NCI-H748 treated with DMSO at 0.1 percent for 48 hours (cell line): ENCODE measurements at places on chromosomes 7 and 10.
A peak's percentile ranks its signal among the peaks of the same experiment; 100 is the strongest.

DNA sequence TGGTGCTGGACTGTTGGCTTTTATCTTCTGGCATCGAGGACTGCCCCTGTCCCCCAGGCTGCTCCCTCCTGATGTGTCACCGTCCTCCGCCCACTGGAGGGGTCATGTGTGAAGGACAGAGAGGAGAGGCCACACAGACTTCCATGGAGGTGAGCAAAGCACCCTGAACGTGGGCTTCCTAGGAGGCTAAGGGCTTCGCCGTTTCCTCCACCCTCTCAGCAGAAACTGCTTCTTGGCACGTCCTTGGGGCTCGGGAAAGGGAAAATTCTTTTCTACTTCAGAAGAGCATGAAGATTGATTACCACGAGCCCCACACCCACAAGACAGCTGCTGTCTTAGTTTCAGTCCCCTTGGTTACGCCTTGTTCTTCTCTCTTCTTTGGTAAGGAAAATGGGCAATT lies 218.2 kb downstream of the CCDC3 start:
- DNase-seq: no peak

DNA sequence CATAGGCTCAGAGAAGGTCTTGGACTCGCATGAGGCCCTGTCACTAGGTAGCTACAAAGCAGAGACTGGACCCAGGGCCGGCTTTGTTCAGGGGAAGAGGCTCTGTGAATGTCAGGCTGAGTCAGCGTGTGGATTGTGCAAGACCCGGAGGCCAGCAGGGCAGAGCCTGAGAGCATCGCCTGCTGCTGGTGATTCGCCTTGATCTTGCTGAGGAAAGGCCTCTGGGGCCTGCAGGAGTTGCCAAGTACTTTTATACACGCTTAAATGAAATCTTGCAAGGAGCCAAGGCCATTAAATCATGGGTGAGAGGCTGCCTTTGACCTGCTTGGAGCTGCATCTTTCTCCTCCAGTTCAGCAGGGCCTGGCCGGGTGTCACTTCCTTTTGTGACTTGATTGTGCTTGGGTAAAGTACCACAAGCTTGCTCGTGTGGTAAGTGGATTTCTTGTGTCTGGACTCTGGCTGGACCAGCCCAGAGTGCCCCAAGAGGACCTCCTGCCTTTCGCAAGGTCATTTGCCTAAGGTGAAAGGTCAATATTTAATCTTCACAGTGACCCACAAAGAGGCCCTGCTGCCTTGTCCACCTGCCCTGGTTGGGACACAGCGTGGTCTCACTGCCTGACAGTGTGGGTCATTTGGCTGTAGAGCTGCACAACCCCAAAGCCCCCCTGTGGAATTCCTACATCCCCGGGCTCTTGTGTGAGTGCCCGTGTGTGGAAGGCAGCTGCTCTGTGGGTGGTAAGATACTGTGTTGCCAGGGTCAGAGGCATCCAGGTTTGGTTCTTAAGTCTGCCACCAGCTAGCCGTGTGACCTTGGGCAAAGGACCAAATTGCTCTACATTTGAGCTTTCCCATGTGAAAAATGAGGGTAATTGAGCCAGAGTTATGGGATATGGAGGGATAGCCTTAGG lies 38.6 kb upstream of the SH2D4B start:
- no peak for DNase-seq

DNA sequence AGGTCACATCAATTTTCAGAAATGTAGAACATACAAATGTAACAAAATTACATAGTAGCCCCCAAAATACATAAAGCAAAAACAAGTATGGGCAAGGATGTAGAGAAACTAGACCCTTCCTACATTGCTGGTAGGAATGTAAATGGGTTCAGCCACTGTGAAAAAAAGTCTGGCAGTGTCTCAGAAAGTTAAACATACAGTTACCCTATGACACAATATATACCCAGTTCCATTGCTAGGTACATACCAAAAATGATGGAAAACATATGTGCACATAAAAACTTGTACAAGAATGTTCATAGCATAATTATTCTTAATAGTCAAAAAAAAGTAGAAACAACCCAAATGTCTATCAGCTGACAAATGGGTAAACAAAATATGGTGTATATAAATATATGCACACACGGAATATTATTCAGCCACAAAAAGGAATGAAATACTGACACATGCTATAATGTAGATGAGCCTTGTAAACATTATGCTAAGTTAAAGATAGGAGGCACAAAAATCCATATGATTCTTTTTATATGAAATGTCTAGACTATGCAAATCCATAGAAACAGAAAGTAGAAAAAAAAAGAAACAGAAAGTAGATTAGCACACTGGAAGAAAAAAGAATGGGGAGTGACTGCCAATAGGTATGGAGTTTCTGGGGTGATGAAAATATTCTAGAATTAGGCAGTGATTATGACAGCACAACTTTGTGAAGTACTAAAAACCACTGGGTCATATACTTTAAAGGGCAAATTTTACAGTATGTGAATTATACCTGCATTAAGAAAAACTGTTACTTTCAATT lies 13.5 kb downstream of the HERPUD2 start:
- DNase-seq: no peak

- no peak for DNase-seq
Measured at GRCh38 chr10:75035975-75036708, 75.3 kb upstream of the SAMD8 start.

GRCh38 chr7:107045195-107045960 lies 873 bp downstream of the PRKAR2B start:
- DNase-seq: peak; percentile 7

- no peak for DNase-seq
Measured at GRCh38 chr10:48926764-48927540, 12.7 kb downstream of the LRRC18 start.

DNA sequence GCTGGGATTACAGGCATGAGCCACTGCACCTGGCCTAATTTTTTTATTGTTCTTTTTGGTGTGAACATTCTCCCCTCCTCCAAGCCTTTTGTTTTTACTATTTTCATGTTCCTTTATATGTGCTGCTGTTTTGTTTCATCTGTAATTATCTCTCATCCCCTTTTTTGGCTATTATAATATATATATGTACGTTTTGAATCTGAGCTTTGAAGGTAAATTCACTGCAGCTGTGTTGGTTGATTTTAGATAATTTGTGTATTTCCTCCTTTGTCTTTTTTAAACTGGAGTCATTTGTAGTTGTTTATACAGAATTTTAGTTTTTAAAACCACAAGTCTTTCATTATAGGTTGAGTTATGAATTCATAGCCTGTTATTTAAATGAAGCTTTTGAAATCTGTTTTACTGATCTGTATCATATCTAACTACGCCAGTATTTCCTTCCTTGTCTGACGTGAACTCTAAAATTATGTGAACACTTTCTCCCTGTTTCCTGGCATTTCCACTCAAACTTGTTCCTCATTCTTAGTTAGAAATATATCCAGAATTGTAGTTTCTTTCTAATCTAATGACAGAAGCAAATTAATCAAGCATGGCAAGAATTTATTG lies 54.9 kb downstream of the PTEN start:
- no peak for DNase-seq

DNA sequence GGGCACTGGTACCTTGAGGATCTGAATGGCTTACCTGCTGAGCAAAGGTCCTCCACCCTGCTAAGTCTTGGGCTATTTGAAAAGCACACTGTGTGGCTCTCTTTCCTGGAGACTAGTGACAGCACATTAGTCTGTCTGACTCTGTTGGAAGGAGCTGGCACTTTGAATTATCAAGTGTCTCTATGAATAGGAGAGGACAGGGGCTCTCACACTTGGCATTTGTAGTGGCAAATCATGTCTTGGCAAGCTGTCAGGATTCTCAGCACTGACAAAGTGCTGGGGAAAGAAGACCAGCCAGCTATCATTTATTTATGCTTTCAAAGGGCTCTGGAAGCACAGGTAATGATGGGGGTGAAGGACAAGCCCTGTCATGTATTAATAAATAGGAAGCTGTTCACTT lies 62.8 kb downstream of the MTPN start:
- DNase-seq: no peak

- no peak for DNase-seq
Measured at GRCh38 chr10:96935810-96936209, 103.7 kb downstream of the LCOR start.

- peak; percentile 14 for DNase-seq
Measured at GRCh38 chr10:102918817-102919245, 737 bp downstream of the CNNM2 start.

DNA sequence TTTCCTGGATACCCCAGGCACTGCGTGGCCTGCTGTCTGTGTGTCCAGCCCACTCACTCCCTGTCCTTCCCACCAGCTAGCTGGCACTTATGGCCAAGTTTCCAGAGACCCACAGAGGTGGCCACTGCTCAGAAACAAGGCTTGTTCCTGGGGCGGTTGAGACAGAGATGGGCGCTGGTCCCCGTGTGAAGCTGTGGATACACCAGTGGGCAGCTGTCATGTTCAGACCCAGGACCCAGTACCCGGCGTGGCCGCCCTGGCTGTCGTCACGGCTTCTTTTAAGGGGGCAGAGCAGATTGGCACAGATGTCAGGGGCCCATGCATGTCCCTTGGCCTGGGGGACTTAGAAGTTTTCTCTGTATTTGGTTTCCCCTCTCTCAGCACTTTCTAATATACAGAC lies 36.3 kb downstream of the FOXL3 start:
- no peak for DNase-seq

DNA sequence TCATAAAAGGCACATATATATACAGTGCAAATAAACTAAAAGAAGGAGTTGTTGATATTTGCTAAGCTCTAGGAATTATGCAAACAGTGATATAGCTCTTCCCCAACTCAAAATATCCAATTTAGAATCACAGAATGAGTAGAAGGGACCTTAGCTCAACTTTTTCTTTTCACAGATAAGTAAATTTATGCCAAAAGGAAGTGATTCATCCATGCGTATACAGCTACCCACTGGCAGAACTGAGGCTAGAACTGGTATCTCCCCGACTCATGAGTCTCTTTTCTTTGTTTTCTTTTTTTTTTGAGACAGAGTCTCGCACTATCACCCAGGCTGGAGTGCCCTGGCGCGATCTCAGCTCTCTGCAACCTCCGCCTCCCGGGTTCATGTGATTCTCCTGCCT lies 54.2 kb upstream of the SVIL start:
- DNase-seq: no peak

DNA sequence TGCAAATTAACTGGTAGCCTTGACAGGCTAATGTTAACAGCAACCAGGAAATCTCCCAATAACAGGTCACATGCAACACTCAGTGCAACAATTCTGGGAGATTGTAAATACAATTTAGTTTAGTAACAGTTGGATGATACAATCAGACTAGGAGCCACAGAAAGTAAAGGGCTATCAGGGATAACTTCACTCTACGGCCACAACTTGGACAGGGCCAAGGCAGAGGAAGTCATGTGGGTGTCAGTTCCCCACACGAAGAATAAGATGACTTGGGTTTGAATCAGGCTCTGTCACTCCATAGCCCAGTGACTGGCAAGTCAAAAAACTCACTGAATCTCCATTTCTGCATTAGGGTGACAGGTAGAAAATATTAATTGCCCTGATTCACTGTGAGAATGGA lies 217.3 kb upstream of the CCDC6 start:
- DNase-seq: no peak

DNA sequence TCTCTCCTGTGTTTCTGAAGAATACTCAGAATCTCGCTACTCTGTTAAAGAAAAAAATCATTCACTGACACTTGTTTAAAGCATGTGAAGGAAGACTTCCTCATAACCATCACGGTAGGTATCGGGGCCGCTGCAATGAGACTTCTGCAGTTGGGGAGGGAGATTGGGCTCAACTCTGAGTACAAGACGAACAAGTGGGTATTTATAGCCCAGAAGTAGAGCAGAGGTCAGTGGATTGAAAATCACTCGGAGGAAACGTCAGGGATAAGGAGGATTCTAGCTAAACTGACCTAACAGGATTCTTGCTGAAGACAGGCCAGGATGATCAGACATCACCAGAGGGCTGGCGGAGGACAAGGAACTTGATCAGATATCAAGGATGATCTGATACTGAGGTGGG lies 33.3 kb downstream of the ITPRIP start:
- DNase-seq: no peak

- DNase-seq: no peak
Measured at GRCh38 chr7:108101759-108102158, 28.4 kb downstream of the LAMB4 start.

DNA sequence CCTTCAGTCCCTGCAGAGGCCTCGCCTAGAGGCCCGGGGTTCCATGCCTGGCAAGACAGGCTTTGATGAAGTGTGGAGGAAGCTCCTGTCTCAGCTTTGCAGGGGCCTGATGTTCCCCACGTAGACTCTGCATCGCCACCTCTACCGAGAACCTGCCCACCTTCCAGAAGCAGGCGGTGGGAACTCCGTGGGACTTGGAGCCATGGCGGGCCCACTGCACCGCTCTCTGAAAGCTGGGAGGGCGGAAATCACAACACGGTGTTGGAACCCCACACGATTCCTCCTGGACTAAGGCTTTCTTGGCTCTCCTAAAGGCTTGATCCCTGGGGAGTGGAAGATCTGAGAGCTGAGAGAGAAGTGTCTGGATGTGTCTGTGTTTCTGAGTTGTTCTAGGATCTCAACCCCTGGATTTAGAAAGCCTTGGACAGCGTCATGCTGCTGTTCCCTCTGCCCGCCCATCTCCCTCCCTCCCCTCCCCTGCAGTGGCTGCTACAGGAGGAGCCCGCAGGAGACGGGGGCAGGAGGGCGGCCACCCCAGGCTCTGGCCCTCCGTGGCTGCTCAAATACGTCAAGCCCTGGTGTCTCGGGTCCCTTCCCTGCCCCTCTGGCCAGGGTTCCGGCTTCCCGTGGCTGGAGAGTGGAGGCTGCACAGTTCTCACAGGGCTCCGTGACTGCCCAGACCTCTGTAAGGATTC lies 79.7 kb downstream of the VIPR2 start:
- DNase-seq: no peak

- DNase-seq: no peak
Measured at GRCh38 chr7:43729924-43730248, 563 bp upstream of the COA1 start.

- DNase-seq: no peak
Measured at GRCh38 chr7:127907110-127908040, 123.9 kb downstream of the LRRC4 start.

DNA sequence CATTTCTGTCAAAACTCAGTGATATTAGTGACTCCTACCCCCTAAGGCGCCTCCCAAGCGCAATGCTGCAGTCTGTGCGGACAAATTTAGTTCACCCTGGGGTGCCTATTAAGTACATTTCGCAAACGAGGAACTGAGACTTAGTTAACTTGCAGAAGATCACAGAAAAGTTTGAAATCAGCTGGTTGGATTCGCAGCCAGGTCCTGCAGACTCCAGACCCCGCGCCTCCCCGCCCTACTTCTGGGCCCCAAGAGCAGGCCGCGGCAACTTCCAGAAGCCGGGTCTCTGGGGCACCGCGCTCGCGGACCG lies 588 bp downstream of the CYREN start:
- no peak for DNase-seq

DNA sequence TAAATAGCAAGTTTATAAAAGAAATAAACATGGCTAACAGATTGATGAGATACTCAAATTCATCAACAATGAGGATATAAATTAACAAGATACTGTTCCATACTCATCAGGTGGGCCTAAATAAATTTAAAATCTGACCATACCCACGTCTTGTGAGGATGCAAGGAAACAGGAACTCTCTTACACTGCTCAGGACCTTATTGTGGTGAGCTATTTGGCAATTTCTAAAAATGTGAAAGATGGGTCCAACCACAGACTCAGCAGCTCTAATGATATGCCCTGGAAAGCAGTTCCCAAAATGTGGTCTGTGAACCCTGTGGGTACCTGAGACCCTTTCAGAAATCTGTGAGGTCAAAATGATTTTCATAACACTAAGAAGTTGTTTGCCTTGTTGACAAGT lies 21.5 kb downstream of the RPP38 start:
- DNase-seq: no peak
